LNCaP clone FGC (cell line): ENCODE measurements at places on chromosomes 5 and 9.

GRCh38 chr5:119357270-119357669 is 1.5 kb downstream of the TNFAIP8 start:
- DNase-seq, result no peak

DNA sequence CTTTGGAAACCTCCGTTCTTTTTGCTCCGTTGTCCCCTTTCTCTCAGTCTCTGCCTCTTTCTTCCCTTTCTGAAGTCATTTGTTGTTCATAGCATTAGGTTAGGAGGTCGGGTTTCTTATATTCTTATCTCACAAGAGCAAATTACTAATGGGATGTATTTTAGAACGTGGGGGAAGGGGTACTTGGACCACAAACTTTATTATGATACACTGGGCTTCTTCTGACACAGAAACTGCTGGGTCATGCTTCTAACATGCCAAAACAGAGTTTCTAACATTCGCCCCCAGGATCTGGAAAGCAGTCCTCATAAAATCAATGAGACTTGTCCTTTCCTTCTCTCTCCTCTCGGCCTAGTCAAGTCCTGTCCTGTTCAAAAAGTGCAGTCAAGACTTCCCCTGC is 334.4 kb downstream of the GADD45G start:
- DNase-seq, result no peak

- no peak for DNase-seq
Measured at GRCh38 chr5:116557669-116558271, 16.9 kb downstream of the SEMA6A start.

- no peak for DNase-seq
Measured at GRCh38 chr9:93702261-93702660, 125.9 kb downstream of the PHF2 start.

DNA sequence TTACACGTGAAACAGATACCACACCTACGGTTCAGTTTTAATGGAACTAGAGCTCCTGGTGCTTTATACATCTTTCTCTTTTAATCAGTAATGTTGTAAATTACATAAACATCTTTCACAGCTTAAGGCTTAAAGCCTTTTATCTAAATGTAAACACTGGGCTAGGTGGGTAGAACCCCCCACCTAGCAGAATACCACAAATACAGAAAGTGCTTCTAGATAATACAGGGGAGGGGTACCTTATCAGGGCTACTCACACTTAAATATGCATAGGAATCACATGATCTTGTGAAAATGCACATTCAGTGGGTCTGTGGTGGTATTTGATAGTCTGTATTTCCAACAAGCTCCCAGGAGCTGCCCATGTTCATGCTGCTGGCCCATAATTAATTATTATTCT is 256.4 kb upstream of the TARS1 start:
- DNase-seq, result no peak

DNA sequence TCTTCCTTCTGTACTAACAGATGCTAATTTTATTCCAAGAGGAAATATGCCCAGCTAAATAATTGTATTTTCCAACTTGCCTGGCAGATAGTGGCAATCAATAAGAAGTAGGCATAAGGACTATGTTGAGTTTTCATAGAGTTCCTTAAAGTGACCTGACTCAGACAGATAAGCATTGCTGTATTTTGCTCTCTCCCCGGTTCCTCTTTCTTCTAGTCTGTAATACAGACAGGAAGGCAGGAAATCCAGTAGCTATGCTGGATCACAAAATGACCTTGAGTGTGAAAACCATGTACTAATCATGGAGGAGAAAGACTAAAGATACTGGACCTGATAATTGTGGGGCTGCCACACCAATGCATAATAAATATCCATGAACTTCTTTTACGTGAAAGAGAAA is 701.7 kb downstream of the CETN3 start:
- DNase-seq, result no peak

DNA sequence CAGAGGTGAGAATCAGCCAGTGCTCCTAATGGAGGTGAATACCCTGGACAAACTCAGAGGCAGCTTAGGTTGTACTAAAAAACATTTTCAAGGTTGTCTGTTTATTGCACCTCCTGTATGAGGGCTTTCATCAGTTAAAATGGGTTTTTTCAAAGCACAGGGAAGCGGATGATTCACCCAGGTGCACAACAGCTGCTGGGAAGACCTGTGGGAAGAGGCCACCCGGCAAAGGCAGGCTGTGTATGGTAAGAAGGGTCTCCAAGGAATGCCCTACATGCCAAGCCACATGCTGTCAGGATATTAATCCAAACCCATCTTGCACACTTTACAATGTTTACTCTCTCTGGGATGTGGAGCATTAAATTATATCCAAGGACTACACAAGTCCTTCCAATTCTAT is 14.7 kb downstream of the SIL1 start:
- DNase-seq, result no peak

DNA sequence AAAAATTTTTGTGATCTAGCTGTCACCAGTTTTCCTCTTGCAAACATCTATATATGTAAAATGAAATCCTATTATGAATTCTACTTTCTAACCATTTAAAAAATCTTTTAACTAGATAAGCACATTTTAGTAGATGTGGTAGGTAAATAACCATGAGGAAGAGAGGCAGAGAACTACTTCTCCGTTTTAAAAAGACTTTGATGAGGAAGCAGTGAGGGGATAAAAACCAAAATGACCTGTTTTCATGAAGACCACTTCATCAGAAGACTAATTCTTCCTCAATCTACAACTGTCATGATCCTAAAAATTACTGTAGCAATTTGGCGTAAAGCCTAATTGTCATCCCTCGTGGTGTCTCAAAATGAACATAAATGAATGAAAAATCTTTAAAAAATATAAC is 15.7 kb upstream of the ERBIN start:
- DNase-seq, result no peak

DNA sequence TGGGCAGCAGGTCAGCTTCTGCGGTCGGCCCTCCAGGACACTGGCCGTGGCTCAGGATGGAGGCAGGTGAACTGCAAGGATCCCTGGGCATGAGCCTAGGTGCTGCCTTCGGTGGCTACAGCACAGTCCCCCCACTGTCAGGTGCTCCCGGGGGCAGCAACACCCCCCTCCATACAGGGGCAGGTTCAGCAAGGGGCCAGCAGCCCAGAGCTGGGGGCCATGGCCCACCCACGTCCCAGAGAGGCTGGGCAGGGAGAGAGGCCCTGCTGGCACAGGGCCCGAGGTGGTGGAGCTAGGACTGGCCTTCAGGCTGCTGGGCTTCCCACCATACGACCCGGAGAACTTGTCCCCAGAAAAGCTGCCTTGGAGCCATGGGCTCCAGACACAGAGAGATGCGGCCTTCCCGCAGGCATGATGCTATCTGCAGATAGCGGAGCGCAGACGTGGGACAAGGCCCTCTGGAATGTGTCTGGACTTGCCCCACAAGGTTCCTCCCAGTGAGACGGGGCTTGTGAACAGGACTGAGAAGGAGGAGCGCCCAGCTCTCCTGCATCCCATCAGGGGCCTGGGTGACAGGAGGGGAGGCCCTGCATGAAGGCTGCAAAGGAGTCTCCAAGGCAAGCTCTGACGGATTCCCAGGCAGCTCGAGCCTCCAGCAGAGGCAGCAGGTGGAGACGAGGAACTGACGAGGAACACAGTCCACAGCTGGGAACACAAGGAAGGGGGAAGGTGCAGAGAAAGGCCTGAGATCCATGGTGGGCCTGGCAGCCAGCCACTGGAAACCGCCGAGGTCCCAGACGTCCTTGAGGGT is 111.1 kb downstream of the VAV2 start:
- peak; percentile 40 for DNase-seq

GRCh38 chr5:179191506-179192184 is 131.5 kb downstream of the ZNF354C start:
- no peak for DNase-seq

DNA sequence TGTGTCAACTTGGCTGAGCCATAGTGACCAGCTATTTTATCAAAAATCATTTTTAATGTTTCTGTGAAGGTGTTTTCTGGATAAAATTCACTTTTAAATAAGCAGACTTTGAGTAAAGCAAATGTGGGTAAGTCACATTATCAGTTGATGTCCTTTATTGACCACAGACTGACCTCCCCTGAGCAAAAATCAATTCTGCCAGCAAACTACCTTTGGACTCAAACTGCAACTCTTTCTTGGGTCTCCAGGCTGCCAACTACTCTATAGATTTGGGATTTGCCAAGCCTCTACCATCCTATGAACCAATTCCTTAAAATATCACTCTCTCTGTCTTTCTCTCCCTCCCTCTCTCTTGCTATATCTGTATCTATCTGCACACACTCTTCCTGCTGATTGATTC is 1571.7 kb upstream of the NUDT12 start:
- DNase-seq, result no peak

DNA sequence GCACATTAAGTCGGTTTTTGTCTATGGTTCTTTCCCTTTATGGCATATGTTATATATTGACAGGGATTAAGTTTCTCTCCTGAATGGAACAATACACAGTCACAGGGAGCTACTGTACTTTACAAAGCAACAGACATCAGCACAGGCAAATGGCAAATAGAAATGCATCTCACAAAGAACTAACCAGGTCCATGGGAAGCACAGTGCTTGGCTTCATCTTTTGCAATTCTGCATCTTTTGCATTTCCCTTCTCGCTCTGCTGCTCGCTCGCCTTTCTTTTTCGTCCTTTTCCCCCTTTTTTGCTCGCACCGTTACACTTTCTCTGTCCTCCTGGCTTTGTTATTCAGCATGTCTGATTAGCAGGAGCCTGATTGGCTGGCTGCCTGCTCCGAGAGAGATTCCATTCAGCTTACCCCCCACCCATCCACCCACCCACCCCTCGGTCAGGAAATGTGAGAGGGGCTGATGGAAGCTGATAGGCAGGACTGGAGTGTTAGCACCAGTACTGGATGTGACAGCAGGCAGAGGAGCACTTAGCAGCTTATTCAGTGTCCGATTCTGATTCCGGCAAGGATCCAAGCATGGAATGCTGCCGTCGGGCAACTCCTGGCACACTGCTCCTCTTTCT is at the start of gene ADAMTSL1:
ADAMTSL1 (plus strand) TSS at position 502 of the 628 bp plus-strand sequence; CDS start at position 582, 80 bp downstream.
- no peak for DNase-seq

DNA sequence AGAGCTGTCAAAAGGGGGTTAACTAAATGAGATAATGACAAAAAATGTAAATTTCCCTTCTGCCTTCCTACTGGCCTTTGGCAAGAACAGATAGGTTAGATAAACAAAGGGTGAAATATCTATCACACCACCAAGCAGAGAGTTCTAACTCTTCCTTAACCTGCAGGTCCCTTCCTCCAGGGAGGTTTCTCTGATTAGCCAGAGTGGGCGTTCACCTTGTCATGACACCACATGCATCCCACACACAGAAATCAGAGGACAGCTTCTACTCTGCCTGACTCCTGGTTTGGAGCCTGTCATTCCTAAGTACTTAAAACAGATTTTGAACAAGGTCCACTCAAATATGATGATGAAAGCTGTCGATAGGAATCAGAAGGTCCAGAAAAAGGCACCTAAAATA is 180.0 kb downstream of the CDK5RAP2 start:
- DNase-seq, result no peak

- no peak for DNase-seq
Measured at GRCh38 chr5:81006947-81007636, 46.9 kb downstream of the RASGRF2 start.

DNA sequence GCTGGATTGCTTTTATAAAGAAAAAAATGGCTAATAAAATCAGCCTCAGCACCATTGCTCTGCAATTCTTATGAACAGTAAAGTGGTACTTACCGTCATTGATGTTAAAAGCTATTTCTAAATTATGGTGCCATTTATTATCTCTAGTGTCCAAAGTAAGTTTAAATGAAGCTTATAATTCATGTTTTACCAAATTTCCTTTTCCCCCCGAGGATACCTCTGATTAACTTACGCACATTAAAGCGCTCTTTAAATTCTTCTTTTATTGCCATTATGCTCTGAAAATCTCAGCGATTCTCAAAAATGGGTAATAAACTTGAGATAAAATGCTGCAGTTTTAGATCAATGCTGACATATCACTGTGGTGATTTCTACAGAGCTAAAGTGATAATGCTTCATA is 13.5 kb downstream of the TLX3 start:
- no peak for DNase-seq

DNA sequence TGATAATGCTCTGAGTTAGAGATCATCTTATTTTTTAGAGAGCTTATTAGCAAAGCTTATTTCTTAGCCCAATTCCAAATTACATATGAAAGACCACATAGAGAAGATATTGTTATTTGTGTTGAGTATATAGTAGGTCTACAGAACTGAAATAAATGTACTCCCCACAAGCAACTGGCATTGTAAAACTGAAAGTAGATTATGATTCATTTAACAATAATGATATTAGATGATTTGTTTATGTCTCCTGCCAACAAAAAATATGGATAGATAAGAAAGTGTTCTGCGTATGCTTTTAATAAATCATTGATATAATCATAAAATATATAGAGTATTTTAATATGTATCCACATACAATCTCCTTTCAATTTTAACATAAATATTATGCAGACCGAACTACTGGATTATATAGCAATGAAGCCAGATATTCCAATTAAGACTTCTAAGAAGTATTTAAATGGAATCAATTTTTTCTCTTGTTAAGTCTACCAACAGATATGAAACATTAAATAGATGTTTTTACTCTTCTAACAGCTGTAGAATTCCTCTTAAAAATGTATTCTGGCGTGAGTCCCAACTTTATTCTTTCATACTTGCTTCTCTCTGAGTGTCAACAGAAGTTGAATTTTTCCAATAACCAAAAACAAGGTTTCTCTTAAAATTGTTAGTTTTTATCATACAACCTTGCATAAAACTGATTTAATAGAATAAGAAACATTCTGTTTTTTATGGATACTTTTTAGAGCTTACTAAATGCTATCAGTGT is 15.6 kb upstream of the DAB2 start:
- DNase-seq, result no peak

- no peak for DNase-seq
Measured at GRCh38 chr5:177371120-177372033, 12.9 kb upstream of the SLC34A1 start.

- no peak for DNase-seq
Measured at GRCh38 chr5:38790891-38791290, 54.9 kb upstream of the OSMR start.

GRCh38 chr9:133658442-133659431 is 22.6 kb downstream of the DBH start:
- no peak for DNase-seq

DNA sequence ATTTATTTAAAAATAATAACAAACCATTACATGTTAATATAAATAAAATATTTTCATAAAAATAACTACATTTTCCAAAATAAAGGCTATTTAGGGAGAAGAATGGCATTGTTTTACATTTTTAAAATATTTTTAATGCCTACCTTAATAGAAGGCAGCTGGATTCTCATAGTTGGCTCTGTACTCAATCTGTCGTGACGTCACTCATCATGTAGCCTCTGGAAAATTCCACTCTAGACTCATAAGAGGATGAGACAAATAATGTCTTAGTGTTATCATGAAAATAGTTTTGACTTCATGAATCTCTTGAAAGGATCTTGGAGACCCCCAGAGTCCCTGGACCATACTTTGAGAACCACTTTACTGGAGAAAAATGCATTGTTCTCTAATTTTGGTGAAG is 93.1 kb downstream of the NXNL2 start:
- no peak for DNase-seq

DNA sequence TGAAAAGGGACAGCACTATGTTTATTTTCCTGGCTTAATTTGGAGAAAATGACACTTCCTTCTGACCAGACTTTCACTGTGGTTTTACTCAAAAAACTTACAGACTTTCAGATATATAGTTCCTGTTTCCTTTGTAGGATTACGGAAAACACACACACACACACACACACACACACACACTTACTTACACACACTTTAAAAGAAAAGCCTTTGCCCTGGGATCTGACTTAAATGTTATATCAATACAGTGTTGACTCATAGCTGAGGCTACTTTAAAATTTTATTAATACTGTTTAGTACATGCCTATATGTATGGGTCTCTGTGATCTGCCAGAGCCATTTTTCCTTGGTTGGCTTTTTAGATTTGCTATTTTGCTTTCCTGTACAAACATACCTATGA is 758.3 kb downstream of the DNAH5 start:
- DNase-seq, result no peak

- peak; percentile 55 for DNase-seq
Measured at GRCh38 chr9:130240410-130241197, 25.0 kb upstream of the HMCN2 start.
